ENCODE measurements at places on chromosomes 3 and 15.

DNA sequence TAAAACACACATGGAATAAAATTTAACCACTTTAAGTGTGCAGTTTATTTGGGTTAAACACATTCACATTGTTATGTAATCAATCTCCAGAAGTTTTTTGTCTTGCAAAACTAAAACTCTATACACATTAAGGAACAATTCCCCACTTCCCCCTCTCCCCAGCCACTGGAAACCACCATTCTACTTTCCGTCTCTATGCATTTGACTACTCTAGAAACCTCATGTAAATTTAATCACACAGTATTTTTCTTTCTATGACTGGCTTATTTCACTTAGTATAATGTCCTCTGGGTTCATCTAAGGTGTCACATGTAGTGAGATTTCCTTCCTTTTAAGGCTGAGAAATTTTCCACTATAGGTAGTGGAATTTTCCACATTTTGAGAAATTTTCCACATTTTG is 568.7 kb upstream of the UBE2E2 start:
- no peak for DNase-seq

GRCh38 chr15:101159936-101160815 is 91.7 kb downstream of the CHSY1 start:
- no peak for DNase-seq

DNA sequence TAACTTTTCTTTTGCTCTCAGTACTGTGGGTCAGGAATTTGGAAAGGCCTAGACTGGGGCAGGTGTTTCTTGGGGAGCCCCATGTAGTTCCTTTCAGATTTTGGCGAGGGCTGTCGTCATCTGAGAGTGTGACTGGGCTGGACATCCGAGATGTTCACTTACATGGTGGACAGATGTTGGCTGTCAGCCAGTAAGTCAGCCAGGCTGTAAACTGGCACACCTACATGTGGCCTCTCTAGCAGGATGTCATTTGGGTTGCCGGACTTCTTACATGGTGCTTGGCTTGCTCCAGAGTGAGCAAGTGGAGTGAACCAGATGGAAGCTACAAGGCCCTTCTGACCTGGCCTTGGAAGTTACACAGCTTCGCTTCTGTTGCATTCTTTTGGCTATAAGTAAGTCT is 20.7 kb downstream of the TATDN2 start:
- no peak for DNase-seq

GRCh38 chr3:184563561-184563925 is 2.0 kb downstream of the EPHB3 start:
- no peak for DNase-seq

- no peak for DNase-seq
These were observed 2.2 kb upstream of the KPNA1 start for GRCh38 chr3:122516846-122517360.

DNA sequence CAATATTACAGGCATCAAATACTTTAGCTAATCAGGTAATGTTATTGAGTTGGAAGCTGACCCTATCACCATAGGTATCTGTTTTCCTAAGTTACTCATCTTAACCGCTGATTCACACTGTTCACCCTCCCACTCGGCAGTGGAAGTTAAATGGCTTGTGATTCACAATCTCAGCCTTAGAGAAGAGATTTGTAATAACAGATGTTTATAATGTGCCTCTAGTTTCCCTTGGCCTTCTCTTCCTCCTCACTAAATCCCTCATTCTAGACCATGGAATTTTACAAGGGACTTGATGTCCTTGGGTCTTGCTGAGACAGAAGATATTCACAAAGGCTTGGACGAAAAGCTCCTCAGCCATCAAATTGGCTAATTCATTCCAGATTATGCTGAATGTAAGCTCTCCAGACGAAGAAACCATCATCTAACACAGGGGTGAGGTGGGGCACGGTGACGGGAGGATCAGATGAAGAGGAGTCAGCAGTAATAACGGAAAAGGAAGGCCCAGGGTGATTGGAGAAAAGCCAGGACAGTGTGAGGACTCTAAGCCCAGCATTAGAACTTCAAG is 931.7 kb downstream of the MCTP2 start:
- DNase-seq, result no peak

- DNase-seq, result no peak
These were observed 199.5 kb downstream of the LPP start for GRCh38 chr3:188353426-188353825.

- no peak for DNase-seq
These were observed 246.5 kb upstream of the LRRN1 start for GRCh38 chr3:3552761-3553160.

DNA sequence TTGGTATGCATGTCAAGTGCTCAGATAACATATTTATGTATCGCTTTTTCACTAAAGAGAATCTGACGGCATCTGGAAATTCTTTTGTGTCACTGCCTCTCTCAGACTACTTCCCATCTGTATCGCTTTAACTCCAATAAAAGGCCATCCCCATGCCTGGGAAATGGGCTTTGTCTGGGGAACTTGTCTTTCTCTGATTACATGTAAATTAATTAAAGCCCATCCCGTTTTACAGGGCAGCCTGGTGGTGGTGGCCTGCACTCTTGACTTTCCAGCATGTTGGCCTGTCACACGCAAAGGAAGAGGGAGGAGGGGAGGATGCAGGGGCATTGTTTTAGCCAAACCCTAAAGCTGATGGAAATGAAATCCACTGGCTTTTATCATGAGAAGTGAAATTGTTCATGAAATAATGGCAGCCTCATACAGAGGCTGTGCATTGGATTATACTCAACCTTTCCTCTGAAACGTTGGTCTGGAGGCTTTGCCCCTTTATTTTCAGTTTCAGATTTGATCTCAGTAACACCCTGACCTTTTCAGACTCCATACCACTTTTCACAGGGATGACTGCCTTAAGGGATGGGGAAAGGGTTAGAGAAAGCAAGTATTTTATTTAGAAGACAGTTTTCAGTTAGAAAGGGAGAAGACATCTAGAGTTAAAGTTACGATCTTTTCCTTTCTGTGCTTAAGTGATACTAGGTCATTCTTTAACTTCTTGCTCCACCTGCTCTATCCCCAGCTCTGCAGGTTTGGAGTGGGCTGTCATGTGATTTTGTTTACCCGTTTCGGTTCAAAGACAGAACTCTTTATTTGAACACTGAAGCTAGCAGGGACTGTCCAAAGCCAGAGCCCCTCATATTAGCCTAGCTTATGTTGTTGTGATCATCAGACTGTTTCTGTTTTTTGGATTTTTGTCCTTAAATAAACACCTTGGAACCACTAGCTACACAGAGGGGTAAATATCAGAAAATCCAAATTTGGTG is 94.6 kb upstream of the CTDSPL start:
- DNase-seq, result no peak

DNA sequence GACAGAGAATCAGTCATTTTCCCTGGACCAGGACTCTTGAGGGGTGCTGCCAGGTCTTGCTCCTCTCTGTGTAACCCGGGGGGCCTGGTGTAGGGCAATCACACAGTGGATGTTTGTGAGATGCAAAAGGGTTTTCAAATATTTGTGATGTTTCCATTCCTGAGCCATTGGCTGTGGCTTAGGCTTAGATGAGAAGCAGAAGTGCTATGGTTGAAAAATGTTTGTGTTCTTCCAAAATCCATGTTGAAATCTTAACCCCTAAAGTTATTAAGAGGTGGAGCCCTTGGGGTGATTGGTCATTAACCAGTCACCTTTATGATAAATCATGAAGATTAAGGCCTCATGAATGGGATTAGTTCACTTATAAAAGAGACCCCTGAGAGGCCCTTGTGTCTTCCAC is 36.5 kb downstream of the CORO2B start:
- DNase-seq, result no peak

- DNase-seq, result no peak
These were observed 392.3 kb downstream of the FEZF2 start for GRCh38 chr3:61981060-61981459.

- DNase-seq, result no peak
These were observed 126.0 kb upstream of the MITF start for GRCh38 chr3:69613286-69613685.

GRCh38 chr15:79160211-79160610 is 69.6 kb upstream of the RASGRF1 start:
- DNase-seq, result no peak

DNA sequence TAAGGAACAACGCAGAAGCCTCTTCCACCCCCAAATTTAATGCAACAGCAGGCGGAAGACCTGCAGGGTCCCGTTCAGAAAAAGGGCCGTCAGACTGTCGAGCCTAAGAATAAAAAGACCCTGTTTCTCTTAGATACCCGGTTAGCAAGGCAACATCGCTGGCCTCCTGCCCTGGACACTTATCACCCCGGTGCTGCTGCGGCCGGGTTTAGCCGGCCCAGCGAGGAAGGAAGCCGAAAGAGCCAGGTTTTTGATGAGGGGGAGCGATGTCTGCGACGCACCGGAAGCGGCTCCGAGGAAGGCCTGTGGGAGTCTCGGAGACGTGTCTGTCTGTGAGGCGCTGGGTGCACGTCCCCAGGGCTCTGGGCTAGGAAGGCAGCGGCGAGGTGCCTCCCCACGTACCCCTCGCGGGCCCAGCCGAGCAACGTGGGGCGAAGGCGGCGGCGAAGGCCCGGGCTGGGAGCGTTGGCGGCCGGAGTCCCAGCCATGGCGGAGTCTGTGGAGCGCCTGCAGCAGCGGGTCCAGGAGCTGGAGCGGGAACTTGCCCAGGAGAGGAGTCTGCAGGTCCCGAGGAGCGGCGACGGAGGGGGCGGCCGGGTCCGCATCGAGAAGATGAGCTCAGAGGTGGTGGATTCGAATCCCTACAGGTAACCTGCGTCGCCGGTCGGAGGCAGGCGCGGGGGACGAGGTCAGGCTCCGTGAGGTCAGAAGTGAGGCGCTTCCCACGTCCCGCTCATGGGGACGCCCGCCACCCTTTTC is at the start of gene UBA5:
Gene UBA5 (plus strand): TSS at position 278 of the 759 bp plus-strand sequence. CDS start 209 bp downstream, at position 487.
- peak; percentile 83 for DNase-seq

DNA sequence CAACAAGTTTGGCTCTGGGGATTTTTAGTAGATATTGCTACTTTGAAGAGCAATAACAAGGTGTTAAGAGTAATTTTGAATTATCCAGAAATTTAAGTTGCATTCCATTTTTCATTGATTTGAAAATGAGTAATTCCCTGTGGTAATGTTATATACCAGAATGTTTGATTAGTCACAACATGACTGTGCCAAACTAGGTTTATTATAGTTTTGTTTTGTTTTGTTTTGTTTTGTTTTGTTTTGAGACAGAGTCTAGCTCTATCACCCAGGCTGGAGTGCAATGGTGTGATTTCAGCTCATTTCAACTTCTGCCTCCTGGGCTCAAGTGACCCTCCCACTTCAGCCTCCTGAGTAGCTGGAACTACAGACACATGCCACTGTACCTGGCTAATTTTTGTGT is 40.7 kb downstream of the CNOT10 start:
- DNase-seq, result no peak

- no peak for DNase-seq
These were observed 614.8 kb upstream of the BCHE start for GRCh38 chr3:166451997-166452396.

DNA sequence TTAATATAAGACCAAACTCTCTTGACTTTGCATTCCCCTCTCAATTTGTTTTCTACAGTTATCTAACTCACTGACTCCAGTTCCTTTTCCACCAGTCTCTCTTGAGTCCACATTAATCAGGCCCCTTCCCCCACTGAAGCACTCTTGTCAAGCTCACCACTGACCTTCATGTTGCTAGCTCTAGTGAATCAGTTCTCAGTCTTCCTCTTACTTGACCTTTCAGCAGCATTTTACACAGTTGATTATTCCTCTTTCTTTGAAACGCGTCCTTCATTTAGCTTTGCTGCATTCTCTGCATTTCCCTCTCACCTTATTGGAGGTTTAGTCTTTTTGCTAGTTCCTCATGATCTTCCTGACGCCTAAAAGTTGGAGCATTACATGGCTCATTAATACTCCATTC is 8.3 kb downstream of the PPP2R3A start:
- no peak for DNase-seq

DNA sequence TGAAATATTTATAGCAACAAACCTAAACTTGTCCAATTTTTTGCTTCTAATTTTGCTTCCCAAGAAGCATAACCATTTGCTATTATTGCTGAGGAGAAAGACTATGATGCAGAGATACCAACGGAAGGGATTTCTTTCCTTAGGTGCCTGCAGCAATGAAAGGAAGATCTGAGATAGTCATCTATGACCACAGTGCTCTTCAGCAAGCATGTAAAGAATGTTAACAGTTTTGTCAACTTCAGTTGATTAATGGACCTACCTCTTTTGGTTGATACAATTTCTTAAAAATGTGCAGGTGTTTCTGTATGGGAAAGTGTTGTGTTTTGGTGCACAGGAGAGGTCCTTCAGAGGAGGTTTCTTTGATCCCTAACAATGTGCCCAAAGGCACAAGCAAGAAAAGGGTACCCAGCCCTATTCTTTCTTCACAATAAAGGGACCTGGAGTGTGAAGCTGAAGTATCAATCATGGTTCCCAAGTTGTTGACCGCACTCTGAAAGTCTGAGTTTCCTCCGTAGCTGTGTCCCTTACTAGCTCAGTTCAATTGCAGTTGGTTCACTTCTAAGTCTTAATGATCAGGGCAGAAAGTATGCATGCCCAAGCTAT is 307.7 kb upstream of the KCNH8 start:
- no peak for DNase-seq

DNA sequence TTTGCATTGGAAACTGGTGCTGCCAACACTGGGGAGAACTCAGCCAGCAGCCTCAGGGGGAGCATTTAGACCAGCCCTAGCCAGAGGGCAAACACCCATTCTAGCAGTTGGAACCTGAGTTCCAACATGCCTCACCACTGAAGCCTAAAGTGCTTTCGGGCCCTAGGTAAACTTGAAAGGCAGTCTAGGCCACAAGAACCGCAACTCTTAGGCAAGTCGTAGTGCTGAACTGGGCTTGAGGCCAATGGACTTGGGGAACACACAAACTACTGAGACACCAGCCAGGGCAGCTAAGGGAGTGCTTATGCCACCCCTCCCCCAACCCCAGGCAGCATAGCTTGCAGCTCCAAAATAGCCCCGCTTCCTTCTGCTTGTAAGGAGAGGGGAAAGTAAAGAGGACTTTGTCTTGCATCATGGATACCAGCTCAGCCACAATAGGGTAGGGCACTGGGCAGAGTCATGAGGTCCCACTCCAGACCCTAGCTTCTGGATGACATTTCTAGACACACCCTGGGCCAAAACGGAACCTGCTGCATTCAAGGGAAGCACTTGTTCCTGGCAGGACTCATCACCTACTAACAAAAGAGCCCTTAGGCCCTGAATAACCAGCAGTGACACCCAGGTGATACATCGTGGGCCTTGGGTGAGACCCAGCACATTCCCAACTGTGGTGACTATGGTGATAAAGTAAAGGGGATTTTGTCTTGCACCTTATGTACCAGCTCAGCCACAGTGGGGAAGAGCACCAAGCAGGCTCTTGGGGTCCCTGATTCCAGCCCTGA is 37.3 kb upstream of the TEX9 start:
- DNase-seq, result no peak

GRCh38 chr3:403826-404225 is 207.3 kb downstream of the CHL1 start:
- DNase-seq, result no peak

- DNase-seq, result no peak
These were observed 42.9 kb downstream of the MUC4 start for GRCh38 chr3:195768831-195769303.

GRCh38 chr15:70627734-70628548 is 135.4 kb downstream of the UACA start:
- DNase-seq, result no peak
